ENCODE measurements at places on chromosomes 7 and 10.

GRCh38 chr7:137209151-137209817, 134.2 kb downstream of the PTN start:
- peak; percentile 1 for DNase-seq

DNA sequence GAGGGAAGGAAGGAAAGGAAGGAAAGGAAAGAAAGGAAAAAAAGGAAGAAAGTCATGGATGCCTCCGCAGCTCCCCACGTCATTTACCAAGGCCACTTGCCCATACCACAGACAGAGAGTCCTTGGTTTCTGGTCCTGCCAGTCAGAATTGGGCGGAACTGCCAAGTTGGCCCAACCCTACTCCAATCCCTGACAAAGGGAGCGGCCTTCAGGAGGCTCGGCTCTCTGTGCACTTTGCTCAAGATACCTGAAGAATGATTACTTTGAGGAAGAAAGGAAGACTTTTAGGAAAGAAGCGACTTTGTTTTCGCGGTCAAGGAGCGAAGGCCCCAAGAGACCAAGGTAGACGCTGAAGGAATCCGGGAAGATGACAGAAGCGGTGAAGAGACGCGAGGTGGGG, 49.1 kb upstream of the FXYD4 start:
- DNase-seq, result no peak

GRCh38 chr7:11951909-11952308, 119.9 kb upstream of the THSD7A start:
- DNase-seq, result no peak

GRCh38 chr7:5396542-5396941, 27.1 kb downstream of the TNRC18 start:
- no peak for DNase-seq

GRCh38 chr7:43195256-43195655, 82.8 kb downstream of the HECW1 start:
- DNase-seq, result no peak

DNA sequence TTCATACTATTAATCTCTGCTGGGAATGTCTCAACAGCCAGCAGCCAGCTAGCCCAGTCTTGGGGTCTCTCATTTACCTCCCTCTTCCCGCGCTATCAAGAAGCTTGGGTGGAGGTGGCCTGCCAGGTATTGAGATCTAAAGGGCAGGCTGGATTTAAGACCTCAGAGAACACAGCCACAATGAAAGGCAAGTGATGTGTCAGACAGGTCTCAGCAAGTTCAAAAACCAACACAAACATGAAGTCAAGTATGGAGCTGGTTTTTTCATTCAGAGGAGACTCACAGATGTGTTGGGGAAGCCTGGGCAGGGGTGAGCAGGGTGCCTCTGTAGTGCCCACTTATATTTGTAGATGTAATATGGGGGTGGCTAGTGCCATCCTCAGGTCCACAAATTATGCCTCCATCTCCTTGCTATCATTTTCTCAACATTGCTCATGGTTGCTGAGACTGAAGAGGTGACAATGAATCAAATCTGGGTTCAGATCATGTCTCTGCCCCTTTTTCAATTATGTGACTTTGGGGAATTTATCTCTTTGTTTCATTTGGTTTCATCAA, 27.7 kb upstream of the CROT start:
- DNase-seq, result no peak

- DNase-seq, result no peak
Observed at GRCh38 chr7:156515911-156516790, 124.4 kb upstream of the RNF32 start.

GRCh38 chr7:52668435-52668834, 367.0 kb upstream of the POM121L12 start:
- DNase-seq, result no peak

GRCh38 chr10:78529262-78529661, 495.6 kb downstream of the RPS24 start:
- DNase-seq, result no peak

GRCh38 chr10:109875151-109875568, 48.2 kb downstream of the XPNPEP1 start:
- DNase-seq, result no peak

DNA sequence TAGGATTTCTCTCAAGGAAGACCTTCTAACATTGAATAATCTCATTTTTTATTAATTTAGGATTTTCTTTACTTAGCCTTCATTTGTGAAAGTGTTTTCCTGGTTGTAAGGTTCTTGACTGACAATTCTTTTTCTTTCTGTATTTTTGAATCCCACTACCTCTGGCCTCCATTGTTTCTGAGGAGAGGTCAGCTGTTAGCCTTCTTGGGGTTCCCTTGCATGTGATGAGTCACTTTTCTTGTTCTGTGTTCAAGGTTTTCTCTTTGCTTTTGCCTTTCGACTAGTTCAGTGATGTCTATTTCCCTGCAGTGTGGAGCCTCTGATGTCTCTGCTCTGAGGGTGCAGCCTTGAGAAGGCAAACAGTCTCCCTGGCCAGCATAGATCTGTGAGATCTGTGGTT, 304.1 kb upstream of the ZNF32 start:
- DNase-seq, result no peak

GRCh38 chr7:142864980-142865747, 10.3 kb downstream of the EPHB6 start:
- no peak for DNase-seq

GRCh38 chr10:106226828-106227227, 937.7 kb downstream of the SORCS1 start:
- DNase-seq, result no peak

GRCh38 chr10:26780106-26780792, 80.5 kb downstream of the ABI1 start:
- DNase-seq, result no peak

DNA sequence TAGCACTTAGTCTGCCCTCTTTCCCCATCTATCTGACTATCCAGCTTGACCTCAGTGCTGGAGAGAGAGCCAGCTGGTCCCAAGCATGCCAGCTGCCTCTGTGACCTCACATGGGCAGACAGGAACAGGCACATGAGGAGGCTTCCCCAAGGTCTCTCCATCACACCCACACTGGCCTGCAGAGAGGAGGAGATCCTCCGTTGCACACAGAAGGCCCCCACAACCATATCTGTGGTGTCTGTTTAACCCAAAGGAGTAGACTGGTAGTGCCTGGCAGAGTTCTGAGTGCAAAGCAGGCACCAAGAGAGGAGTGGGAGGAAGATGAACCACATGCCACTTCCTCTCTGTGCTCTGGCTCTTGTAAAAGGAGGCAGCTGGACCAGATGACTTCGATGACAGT, 4.8 kb upstream of the ANK3 start:
- DNase-seq, result no peak

DNA sequence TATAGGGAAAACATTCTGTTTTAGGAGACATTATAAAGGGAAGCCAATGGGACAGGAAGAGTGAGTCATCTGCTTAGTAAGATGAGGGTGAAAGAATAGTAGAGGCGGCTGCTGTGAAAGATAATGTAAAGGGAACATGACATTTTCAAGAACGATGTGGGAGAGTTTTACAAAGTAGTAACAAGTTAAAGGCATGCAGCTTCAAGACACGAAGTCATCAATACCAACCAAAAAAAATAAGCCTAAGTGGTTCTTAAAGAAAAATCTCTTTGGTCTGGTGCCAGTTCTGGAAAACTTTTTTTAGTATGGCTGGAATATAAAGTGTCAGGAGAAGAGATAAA, 6.1 kb downstream of the GSTO1 start:
- no peak for DNase-seq

DNA sequence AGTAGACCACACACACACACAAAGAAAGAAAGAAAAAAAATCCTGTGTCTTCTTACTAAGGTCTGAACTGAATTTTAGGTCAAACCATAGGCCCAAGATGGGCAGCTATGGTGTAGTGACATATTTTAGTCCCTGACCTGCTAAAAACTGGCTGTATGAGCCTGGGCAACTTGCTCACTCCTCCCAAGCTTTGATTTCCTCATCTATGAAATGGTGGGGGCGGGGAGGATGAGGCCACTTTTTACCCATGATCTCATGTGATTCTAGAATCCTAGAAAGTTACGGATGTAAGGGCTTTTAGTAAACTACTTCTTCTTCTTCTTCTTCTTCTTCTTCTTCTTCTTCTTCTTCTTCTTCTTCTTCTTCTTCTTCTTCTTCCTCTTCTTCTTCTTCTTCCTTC, 6.1 kb upstream of the CCL24 start:
- no peak for DNase-seq

DNA sequence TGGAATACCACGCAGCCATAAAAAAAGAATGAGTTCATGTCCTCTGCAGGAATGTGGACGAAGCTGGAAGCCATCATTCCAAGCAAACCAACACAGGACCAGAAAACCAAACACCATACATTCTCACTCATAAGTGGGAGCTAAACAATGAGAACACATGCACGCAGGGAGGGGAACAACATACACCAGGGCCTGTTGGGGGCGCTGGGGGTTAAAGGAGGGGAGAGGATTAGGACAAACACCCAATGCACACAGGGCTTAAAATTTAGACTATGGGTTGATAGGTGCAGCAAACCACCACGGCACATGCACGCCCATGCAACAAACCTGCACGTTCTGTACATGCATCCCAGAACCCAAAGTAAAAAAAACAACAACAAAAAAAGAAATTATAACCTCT, 23.3 kb downstream of the RNF133 start:
- DNase-seq, result no peak

DNA sequence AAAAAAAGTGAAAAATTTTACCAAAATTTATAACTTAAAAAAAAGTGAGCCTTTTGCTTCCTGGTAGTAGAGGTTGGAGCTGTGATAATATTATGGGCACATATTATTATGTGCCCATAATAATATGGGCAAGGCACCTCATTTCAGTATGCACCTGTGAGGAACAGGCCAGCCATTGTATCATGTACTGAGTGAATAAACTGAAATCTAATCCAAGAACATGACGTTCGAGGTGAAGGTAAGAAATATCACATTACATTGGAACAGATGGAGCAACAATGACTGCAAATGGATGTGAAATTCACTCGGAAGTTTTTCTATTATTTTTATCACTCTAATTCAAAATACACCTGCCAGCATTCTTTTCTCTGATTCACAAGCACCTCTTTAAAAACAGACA, 216.0 kb downstream of the KLF6 start:
- no peak for DNase-seq

DNA sequence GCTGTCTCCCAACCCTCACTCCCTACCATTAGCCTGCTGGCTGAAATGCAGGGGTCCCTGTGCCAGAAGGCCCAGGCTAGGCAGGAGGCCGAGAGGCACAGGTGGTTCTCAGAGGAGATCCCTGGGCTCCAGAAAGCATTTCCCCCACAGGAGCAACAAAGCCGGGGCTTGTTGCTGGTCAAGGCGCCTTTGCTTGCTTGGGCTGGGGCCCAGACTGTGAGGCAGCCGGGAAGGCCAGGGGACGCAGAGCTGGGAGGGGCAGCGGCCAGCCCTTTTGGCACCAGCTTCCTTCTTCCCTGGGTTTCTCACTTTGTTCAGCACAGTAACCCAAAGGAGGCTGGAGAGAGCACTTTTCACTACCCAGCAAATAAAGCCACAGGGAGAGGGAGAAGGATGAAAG, 48.6 kb downstream of the FBXW4 start:
- no peak for DNase-seq

- no peak for DNase-seq
Observed at GRCh38 chr7:49023345-49024328, 99.3 kb downstream of the CDC14C start.

- DNase-seq, result peak; percentile 74
Observed at GRCh38 chr7:41629711-41630111, 73.2 kb downstream of the INHBA start.

DNA sequence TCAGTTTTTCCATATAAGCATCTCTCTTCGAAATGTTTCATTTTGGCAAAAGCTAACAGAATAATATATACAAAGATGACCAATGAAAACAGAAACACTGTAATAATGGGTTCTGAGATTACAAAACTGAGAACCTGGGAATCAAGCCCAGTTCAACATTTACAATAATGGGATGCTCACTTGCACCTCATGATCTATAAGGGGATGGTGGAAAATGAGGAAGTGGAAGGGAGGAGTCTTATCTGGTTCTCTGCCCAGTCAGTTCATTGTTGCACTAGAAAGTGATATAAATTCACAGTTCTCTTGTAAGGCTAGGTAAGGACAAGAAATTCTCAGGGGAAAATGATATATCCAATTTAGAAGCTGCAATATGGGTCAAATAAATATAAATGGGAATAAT, 31.7 kb upstream of the RHOBTB1 start:
- DNase-seq, result no peak

GRCh38 chr10:31071232-31072005, 39.8 kb upstream of the ZNF438 start:
- DNase-seq, result no peak

DNA sequence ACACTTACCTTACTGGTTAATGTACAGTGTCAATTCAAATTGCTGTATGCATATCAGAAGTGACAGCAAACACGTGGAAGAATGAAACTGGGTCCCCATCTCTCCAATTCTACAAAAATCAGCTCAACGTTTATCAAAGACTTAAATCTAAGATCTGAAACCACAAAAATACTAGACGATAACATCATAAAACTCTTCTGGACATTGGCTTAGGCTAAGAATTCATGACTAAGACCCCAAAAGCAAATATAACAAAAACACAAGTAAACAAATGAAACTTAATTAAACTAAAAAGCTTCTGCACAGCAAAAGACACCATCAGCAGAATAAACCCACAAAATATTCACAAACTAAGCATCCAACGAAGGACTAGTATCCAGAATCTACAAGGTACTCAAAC, 35.9 kb upstream of the PFKP start:
- no peak for DNase-seq

DNA sequence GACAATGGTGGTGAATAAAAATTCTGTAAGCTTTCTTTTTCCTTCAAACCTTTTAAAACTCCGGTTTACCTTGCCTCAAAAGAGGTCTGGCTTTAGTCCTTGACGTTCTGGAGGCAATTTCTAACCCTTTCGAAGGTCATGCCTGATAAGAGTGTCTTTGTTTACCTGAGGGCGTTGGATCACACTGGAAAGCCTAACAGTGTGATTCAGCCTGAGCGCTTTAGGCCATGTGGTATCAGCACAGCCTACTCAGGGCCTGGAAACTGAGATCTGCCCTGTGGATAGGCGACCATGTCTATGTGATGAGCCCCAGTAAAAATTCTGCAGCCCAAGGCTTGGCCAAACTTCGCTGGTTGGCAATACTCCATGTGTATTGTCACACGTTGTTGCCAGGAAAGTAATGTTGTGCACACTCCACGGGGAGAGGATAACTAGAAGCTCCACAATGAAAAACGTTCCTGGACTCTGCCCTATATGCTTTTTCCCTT, 10.7 kb downstream of the CCDC6 start:
- no peak for DNase-seq

DNA sequence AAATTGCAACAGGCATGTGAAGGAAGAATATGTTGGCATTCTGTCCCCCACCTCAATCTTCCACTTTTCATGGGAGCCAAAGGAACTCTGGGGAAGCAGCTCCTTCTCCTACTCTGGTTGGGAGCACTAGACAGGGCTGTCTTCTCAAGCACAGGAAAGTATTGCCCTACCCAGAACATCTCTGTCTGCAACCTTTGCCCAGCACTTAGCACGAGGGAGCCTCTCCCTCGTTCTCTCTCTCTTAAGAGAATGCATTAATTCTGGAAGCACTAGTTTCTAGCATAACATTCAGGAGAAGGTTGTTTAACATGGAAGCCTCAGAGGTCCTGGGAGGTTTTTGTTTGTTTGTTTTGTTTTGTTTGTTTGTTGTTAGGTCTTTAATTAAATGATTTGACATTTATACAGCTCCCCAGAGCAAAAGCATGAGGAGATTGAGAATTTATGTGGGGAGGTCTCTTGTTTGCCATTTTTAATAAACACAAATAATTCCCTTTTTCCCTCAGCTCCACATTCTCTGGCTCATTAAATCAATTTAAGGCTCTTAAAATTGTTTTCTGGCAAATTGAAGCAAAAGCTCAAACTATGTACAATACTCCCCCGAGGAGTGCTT, 240.6 kb downstream of the TRIL start:
- no peak for DNase-seq

All from fibroblast of skin of left quadriceps (primary cell).